ENCODE measurements at places on chromosomes 5 and 9.
A peak's percentile ranks its signal among the peaks of the same experiment; 100 is the strongest.

DNA sequence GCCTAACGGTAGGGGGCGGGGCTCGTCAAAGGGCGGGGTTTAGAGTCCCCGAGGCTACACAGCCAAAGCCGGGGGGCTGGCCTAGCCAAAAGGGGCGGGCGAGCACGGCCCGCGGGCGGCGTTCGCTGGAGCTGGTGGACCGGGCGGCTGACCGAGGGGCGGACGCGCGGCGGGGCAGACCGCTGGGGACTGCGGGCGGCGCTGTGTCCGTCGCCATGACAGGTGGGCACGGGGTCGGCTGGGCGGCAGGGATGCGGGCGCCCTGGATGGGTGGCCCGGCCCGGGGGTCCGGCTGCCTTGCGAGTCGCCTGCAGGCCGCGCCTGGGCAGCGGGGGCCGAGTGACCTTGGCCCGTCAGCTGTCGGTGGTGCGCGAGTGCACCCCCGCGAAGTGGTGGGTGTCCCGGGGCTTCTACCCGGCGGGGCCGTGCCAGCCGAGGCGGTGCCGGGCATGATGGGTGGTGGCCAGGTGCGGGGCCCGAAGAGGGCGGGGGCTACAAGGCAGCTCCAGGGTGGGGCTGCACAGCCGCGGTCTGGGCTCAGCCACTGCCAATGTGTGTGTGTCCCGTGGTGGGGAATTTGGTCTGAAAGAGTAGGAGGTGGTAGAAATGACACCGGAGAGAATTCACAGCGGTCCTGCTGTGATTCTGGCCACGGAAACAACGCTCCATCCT, at the start of gene CARD19:
Gene CARD19 (plus strand): TSS at position 87 of the 672 bp plus-strand sequence. CDS start 129 bp downstream, at position 216.
- DNase-seq: peak; percentile 57

DNA sequence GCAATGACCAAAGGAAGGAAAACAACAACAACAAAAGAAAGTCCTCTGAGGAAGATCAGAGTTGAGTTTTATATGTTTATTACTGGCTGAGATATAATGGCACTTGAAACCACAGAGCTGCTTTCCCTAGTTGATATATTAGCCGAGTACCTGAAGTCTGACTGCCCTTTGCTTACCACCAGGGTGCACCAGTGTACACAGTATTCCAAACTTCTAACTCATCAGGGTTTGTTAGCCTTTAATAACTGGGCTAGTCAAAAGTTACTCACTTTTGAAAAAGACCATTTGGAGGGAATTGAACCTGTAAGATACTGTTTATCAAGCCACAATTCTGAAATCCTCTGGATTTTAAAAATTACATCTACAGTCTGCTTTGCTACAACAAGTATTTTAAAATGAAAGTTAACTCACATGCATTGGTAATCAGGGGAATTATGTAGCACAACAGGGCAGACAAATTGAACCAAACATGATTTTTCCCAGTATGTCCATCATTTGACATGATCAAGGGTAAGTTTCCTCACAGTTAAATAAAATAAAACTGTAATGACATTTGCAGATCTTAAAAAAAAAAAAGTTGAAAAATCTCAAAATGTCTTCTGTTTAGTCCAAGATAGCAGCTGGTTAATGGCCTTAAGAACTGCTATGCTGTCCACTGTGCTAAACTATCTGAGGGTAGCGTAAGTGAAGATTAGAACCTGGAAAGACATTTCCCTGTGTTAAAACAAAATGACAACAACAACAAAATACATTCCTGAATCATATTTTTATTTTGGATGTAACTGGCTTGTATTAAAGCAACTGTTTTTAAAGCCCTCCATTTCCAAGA, 57.3 kb upstream of the C6 start:
- peak; percentile 67 for DNase-seq

DNA sequence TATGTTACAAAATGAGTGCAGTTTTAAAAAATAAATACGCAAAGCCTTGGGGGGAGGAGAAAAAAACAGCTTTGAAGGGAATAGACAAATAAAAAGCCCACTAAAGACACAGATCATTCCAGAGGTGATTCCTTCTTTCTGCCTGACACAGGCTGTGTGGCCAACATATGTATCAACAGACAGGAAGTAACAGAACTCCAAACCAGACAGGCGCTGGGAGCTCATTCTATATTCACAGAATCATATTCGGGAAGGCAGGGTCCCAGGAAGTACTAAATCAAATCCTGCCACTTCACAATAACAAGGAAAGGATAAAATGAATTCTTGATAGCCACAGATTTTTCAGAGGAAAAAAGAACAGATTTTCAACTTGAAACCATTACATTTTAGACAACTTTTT, 62.1 kb downstream of the SEMA5A start:
- DNase-seq: no peak

DNA sequence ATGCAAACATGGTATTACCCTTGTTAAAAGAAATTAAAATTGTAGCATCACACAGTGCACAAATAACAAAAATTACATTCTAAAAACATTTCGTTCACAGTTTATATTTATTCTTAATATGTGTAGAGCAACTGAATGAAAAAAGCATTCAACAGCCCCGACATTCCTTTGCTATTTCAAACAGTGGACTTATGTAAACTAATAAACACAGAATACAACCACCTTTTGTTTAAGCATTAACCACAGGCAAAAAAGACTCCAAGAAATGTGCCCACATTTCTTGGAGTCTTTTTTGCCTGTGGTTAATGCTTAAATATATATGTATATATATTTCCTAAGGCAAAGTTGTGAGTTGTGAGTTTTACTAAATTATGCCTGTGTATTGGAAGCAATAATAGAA, 532.5 kb upstream of the DAP start:
- DNase-seq: no peak

DNA sequence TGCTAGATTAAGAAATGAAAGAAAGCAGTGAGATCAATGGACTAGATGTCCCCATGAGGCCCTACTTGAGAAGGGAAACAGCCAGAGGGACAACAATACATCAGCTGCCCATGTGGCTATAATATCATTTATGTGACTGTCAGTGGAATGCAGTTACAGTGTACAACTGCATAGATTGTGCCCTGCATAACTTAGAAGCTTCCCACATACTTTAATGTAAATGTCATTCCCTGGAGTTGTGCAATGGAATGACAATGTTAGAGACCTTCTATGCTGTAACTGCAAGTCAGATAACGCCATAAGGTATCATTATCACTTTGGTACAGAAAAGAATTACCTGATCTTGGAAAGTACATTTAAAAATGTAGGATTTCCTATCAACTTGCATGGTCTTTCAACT, 67.4 kb downstream of the FBN2 start:
- no peak for DNase-seq

DNA sequence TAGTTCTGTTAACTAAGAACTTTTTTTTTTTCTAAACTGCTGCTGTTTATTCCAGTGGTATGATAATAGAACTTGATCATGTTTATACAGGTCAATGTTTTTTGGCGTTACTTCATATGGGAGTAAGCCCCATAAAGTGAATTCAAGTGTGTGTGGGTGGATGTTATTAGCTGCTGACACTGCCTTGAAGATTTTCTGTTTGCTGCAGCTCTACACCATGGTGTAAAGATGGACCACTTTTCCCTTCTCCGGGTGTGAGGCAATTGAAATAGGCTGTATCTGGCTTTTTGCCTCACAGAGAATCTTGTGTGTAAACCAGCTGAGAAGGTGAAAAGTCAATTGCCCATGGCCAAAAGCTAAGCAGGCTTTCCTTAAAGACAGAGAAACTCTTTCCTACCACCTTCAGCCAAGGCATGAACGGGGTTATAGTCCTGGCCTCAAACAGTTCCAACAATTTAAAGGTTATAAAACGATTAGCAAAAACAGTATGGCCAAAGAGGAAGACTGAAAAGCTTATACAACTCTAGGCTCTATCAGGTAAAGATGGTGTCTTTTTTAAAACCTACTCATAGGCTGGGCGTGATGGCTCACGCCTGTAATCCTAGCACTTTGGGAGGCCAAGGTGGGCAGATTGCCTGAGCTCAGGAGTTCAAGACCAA, 33.9 kb upstream of the ABCA1 start:
- no peak for DNase-seq

DNA sequence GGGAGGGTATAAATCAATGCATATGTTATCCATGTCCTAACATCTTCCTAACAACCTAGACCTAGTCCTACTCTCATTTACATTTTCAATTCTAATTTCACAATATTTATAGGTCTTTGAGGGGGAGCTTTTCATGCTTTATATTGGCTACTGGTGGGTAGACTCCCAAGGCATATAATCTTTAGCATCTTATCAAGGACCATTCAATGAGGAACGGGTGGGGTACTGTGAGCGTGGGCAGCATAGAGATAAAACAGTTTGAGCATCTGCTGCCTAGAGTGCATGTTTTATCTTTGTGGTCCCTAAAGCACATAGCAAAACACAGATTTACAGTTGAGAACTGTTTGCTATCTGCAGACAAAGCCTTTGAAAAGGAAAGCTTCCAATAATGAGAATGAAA, 427.6 kb upstream of the WWC1 start:
- DNase-seq: no peak

DNA sequence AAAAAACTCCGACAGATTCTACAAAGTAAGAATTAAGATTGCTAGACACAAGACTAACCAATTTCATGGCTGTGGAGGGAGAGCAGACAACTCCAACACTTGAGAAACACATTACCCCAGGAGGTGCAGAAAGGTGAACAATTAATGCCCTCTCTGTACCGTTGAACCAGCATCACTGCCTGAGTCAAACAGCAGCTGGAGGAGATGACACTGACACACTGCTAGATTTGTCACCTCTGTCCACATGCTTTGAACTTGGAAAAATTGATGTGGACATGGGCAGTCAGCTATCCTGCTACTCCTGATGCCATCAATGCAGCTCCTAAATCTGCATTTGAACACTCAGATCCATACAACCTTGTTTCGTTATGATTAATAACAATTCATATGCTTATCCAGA, 51.7 kb downstream of the GPBP1 start:
- no peak for DNase-seq

DNA sequence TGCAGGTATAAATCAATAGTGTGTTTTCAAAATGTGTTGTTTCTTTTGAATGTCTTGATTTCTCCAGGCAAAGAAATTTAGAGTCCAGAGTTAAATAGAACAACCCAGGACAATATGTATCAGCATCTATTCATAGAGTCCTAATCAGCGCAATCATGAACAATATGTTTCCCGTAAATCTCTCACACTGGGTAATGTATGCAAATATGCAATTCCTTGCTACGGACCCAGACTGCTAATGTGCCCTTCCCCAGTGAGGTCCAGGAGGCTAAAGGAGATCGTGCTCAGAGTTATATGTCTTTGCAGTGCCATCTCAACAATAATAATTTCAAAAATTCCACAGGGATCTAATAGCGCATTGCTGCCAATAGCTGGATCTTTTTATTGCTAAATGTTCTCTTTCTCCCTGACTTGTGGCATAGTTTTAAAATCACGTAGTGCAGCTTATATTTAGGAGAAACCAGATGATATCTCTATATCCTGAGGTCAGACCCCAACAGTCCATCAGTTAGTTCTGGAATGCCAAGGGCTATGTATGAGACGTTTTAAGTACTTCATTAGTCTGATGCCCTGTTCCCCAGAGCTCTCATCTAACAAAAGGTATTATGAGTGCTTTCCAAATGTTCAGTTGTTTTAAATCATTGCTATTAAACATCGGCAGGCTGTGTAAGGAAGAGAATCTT, 145.1 kb downstream of the MARCHF11 start:
- no peak for DNase-seq

DNA sequence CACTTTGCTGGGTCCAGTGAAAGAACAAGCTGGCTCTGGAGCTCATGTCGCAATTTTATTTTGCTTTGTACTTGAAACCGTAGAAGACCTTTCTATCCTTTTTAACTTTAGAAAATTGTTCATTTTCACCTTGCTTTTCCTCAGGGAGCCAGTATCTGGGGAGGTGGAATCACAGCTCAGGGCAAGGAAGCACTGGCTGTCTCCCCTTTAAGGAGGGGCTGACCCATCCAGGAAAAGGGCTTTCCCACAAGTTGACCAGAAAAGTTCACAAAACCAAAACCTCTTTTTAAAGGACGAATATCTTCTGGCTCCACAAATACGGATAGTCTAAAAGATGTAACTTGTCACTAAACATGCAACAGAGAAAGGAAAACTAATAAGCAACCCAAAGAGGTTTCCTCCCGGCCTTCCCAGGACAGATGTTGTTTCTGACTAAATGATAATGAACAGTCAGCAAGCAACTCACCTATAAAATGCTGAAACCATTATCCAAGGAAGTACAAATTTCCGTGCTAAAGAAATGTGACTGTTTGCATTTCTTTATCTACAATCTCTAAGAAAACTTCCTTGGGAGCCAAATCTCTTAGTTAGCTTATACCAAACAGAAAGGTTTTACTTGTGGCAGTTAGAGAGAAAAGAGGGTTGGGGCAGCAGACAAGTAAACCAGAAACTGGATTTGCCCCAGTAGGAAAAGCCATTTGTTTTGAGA, 278.2 kb downstream of the PLK2 start:
- DNase-seq: no peak

DNA sequence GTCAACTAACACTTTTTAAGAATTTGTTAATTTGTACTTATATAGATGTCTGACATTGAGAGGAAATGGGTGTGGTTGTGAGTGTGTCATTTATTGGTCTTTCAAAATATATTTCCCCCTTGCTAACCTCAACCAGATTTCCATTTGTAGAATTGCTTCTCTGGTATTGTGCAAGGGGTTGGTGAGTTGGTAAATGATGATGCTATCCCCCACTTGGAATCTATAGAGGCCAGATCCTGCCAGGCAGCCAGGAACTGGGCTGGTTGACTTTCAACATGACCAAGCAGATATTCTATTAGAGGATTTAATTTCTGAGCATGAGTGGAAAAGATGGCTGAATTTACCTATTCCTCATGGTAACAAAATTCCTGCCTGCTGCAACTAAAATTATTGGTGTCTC, 306.6 kb upstream of the KIF2A start:
- no peak for DNase-seq

DNA sequence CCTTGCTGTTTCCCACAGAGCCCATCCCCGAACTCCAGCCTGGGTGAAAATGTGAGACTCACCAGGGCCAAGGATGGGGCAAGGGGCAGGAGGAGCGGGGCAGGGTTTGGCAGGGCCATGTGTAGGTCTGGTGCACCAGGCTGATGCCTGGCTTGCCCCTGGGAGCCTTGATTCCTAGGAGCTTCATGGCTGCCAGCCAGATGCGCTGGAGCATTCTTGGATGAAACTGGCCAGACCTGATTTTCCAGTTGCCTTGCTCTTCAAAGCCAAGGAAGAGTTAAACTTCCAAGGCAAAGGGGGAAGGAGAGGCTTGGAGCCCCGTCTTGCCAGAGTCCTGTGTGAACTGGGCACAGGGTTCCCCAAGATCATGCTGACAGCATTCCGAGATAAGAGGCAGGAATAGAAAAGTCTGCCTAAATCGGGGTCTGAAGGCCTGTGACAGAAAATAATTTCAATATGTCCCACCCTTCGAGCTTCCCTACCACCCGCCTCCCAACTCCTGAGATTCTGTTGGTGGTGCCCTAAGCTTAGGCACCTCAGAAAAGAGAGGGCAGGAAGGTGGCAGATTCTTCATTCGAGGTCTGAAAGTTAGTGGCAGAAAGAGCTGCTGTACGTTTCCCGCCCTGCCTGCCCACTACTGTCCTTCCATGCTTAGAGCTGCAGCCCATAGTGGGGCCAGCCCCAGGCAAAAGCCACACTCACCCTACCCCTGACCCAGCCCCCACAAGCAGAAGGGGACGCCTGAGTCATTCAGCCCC, 20.4 kb downstream of the FAT2 start:
- no peak for DNase-seq

GRCh38 chr5:6885581-6885980, 172.3 kb downstream of the TENT4A start:
- DNase-seq: no peak

Data from body of pancreas (tissue), 4 donors.